ENCODE measurements at places on chromosomes 3 and 15.

- DNase-seq = no peak
These were observed 674.8 kb downstream of the TBL1XR1 start for GRCh38 chr3:176522436-176522835.

DNA sequence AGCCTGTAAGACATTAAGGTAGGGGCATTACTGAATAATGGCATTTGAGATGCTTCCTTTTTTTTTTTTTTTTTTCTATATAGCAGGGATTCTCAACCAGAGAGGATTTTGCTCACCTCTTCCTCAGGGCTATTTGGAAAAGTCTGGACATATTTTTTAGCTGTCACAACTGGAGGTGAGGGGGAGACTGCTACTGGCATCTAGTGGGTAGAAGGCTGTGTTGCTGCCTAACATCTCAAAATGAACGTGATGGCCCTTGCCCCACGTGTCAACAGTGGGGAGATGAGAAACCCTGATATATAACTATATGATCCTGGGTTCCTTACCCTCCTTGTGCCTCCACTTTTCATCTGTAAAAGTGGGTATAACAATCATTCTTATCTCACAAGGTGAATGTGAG, 71.9 kb downstream of the CADPS start:
- DNase-seq = no peak

GRCh38 chr3:111714305-111714704, 119.2 kb upstream of the ZBED2 start:
- DNase-seq = no peak

DNA sequence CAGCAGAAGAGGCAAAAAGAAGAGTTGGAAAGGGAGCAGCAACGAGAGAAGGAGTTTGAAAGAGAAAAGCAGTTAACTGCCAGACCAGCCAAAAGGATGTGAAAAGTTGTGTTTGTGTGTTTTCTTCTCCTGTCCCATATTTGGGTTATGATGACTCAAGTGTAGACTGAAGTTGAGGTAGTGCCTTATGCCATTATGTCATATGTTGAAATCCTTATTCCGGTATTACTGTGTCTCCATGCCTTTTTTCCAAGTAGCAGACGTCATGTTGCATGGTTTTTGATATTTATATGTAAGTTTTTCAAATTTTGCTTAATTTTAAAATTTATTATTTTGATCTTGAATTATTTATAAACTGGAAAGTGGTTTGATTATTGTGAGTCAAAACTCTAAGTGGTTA, 19.2 kb downstream of the BLOC1S6 start:
- DNase-seq = no peak

DNA sequence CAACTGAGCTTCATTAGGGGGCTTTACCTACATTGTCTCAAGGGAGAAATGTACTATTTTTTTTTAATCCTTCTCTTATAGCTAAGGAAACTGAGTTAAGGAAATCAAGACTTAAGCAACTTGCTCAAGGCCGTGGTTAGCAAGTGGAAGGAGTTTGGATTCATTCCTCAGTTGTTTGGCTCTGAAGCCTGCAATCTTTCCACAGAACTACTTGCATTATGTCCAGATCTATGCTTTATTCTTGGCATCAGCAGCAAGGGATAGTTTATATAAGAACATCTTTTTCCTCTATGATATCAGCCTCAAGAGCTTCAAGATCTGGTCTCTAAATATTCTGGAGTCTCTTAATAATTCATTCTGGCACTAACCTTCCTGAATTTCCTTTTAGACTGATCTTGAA, 182.4 kb downstream of the SV2B start:
- no peak for DNase-seq

DNA sequence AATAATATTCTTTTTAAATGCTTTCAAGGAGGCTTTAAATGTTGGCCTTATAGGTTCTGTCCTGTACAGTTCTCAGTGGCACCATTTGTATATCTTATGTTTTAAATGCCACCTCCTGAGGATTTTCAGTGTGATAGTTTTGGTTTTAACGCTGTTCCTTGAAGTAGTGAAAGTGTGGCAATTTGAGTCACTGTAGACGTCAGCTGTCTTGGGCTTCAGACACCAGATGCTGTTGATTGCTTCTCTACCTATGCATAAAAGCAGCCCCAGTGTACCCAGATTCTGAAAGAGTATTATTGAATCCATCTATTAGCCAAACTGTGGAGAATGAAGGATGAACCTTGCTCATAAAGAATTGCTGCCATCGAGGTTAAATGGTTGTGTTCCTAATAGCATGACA, 316.8 kb upstream of the GBE1 start:
- no peak for DNase-seq

DNA sequence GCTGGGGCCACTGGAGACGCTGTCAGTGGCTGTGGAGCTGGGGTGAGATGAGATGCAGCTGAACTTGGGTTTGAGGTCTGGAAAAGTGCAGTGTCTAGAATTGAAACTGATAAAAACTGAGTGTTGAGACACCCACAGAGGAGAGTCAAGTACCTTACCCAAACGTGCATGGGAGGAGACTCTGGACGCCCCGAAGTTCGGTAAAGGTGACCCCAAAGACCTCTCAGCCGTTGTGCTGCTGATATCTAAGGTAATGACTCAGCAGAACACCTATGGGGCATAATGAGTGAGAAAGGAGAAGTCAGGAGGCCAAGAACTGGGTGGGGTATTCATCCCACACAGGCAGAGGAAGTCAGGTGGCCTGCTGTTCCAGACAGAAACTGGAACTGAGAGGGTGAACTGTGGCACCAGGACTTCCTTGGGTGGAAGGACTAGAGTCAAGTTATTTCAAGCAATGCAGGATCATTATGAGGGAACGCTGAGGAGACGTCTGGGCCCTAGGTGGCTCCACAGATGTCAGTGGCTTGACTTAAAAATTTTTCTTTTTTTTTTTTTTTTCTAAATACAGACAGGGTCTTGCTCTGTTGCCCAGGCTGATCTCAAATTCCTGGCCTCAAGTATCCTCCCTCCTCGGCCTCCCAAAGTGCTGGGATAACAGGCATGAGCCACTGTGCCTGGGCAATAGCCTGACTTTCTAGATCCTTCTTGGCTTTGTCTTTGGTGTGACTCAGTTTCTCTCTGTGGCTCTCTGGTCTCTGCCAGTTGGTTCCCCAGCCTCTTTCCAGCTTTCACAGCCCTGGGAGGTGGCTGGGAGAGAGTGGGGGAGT, 67.6 kb upstream of the GCNT3 start:
- DNase-seq = no peak

DNA sequence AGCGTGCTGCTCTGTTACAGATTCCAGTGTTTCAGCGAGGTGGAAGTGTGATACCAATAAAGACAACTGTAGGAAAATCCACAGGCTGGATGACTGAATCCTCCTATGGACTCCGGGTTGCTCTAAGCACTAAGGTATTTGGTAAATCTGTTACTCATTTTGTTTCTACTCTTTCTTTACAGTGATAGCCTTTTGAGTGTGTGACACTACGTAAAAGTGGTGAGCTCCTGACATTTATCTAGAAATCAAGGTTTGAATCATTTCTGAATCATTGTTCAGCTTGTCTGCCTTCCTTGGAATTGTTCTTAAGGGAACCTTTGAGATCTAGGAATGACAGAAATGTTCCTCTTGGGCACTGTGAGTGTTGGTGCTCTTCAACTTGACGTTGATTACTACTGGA, 11.2 kb upstream of the CAPN3 start:
- DNase-seq = no peak

GRCh38 chr3:35746492-35746891, 107.2 kb downstream of the ARPP21 start:
- no peak for DNase-seq

- DNase-seq = no peak
These were observed 19.6 kb upstream of the OR5K4 start for GRCh38 chr3:98333989-98334606.

DNA sequence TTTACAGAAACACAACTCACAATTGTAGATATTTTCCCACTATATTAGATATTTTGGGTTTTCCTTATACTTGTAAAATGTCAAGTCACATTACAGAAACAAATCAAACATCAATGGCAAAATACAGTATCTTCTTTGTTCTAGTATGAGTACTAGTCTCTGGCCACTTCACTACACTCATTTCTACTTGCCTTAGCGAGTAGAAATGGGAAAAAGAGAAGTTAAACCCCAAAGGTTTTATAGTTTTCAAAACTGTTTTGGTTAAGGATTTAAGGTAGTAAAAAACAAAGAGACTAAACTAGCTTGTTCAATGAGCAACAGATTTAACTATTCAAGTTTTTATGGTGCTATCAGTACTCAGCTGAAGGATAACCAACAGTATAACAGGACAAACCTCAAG, 81.7 kb downstream of the BTD start:
- DNase-seq = no peak

DNA sequence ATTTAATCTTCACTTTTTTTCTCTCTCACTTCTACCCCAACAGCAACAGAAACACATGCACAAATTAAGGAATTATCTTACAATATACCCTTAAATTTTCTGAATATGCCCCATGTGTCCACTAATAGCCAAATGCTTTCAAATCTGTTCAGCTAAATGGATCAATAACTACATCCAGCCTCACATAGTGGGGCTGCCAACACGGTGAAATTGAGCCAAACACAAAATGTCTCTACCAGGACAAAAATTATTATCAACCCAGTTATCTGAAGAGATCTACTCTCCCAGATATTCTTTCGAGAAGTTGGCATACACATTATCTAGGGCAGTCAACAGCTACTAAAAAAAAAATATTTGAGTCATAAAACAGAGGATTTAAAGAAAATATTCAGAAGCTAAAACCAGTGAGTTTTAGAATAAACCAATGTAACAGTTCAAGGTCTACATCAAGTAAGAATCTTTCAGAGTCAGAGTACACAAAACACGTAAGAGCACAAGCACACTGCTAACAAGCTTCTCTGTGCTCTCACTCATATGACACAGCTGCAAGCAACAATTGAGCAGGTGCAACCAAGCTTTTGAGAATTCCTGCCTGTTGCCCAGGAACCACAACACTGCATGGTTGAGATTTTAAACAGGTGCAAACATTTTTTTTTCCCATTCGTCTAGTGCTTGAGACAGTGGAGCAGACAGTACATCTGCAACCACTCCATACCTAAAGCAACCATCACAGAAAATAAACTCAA, 247.7 kb downstream of the ZBTB20 start:
- no peak for DNase-seq

- DNase-seq = no peak
These were observed 91.2 kb downstream of the RGMA start for GRCh38 chr15:92997821-92998220.

GRCh38 chr3:102936511-102937045, 501.8 kb downstream of the ZPLD1 start:
- DNase-seq = no peak

GRCh38 chr3:17544632-17545031, 197.8 kb downstream of the TBC1D5 start:
- no peak for DNase-seq

DNA sequence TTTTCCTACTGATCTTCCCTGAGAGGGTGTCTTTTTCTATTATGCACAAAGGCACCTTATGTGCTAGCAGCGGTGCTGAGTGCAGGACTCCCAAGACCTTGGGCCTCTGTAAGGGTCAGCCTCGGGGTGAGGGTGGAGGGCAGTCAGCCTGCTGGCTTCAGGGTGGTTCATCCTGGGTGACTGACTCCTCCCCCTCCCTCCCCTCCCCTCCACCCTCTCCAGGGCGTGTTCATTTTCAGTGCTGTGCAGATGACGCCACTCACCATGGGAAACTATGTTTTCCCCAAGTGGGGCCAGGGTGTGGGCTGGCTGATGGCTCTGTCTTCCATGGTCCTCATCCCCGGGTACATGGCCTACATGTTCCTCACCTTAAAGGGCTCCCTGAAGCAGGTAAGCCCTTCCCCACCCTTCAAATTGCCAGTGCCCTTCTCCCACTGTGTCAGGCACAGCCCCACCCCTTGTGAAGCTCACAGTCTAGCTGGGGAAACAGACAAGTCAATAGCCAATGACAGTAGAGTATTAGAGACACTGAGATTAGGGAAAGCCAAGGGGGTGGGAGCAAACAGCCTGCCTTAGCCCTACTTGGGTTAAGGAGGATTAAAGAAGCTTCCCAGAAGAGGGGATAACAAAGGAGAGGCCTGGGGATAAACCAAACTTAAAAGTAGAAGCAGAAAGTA, 41.9 kb downstream of the SLC6A1 start:
- no peak for DNase-seq

DNA sequence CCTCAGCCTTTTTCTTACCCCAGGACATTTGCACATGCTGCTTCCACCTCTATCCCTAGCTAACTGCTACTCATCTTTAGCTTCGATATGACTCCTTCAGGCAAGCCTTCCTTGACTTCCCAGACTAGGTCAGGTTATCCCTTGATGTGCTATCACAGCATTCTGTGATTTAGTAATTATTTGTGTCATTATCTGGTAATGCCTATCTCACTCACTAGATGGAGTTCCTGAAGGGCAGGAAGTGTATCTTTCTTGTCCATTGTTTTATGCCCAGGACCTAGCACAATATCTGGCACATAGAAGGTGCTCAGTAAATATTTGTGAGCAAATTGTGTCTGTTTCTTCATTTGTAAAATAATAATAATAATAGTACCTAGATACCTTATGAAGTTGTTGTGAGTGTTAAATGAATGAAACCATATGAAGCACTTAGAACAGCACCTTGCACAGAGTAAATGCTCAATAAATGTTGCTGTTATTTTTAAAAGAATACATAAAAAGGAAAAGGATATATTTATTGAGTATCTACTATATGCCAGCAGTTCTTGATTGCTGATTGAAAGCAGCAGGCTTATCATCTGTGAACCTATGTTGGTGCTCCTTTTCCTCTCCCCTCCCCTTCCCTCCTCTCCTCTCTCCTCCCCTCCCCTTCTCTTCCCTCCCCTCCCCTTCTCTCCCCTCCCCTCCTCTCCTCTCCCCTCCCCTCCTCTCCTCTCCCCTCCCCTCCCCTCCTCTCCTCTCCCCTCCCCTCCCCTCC, 31.5 kb downstream of the SQOR start:
- DNase-seq = no peak

DNA sequence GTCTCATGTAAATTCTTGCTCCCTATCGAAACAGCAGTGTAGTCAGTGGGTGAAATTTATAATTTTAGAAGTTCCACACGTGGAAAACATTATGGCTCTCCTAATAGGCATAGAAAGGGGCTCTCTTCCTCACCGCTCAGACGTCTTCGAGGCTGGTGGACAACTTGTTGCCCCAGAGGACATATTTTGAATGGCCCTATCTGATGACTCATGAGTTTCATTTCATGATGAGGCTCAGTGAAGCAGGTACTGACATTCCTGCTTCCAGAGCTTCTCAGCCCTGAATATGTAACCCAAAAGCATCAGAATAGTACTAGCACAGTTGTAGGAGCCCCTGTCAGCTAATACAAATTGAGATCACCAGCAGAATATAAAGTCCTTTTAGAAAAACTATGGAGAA, 117.9 kb downstream of the HERC1 start:
- DNase-seq = no peak

GRCh38 chr3:169623971-169624370, 39.5 kb downstream of the MECOM start:
- DNase-seq = no peak

GRCh38 chr3:183259621-183260020, 6.6 kb downstream of the B3GNT5 start:
- no peak for DNase-seq

- DNase-seq = no peak
These were observed 19.1 kb downstream of the DPH3 start for GRCh38 chr3:16245609-16246008.

GRCh38 chr3:11521167-11521566, 122.5 kb downstream of the VGLL4 start:
- no peak for DNase-seq

- DNase-seq = no peak
These were observed 28.8 kb upstream of the HDAC11 start for GRCh38 chr3:13451301-13451673.

Measured in stimulated activated CD8-positive, alpha-beta memory T cell treated with anti-CD3 and anti-CD28 coated beads, Interleukin-15, amount 100 ng/mL, for 24 hours (primary cell).